Posterior vena cava (tissue), 2 donors: ENCODE measurements at places on chromosomes 1 and 21. TPM values are rescaled to one million over a fixed set of nuclear protein-coding genes. Genes with fewer than 3 reads are reported as not detected.

The LY9 gene
- 0.52 TPM for total RNA-seq

The AMY2A gene
- not detected for total RNA-seq

The INAVA gene
- total RNA-seq: 0.51 TPM

The SPRR2F gene
- 1.9 TPM for total RNA-seq

The ANKRD34A gene
- 2.3 TPM for total RNA-seq
